ENCODE measurements at places on chromosomes 13 and 19. TPM values are rescaled to one million over a fixed set of nuclear protein-coding genes. Genes with fewer than 3 reads are reported as not detected.

DNA sequence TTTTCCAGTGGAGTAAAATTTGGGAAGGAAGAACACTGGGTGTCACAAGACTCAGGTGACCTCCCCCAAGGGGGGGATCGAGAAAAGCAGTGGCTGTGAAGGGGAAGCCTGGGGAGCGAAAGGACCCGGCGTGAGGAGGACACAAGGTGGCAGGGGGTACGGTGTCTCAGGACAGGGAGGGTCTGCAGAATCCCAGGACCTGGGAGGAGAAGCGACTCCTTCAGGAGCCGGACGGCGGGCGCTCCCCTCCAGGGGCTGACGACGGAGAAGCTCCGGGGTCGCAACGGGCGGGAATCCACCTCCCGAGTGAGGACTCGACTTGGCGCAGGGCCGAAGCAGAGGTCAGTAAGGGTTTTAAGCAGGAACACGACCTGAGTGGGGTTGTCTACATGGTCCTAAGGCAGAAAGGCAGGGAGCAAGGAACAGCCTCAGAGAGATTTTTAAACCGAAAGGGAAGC is 529 bp downstream of the ZNF836 start:
- no peak for DNase-seq

GRCh38 chr19:46368116-46368515 is 21.2 kb downstream of the PPP5C start:
- DNase-seq = no peak

DNA sequence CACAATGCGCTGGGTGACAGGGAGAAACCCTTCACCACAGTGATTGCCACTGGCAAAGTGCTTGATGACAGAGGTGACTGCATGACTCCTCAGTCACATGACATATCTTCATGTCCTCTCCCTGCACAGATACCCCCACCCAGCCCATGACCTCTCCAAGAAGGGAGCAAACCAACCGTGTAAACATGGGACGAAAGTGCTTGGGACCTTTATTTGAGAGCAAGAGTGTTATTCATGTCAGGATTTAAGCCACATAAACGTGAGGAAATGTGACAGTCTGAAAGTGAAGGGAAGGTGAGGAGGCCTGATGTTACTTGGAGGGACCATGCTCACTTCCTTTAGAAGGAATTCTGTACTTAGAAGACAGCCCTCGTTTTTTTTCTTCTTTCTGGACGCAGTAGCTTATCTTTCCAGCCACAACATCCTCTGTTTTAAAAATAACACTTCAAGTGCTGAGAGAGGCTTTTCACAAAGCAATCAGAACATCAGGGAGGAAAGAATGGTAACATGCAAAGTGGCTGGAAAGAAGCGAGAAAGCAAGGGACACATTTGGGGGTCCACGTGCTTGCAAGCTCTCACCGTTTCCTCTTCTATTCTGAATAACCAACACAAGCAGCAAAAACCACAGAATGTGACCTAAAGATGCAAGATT is 35.6 kb downstream of the EPS15L1 start:
- DNase-seq = no peak

- no peak for DNase-seq
Measured at GRCh38 chr19:8639821-8640401, 9.5 kb downstream of the NFILZ start.

GRCh38 chr19:14004619-14005348 is 1.3 kb downstream of the RFX1 start:
- peak; percentile 19 for DNase-seq

DNA sequence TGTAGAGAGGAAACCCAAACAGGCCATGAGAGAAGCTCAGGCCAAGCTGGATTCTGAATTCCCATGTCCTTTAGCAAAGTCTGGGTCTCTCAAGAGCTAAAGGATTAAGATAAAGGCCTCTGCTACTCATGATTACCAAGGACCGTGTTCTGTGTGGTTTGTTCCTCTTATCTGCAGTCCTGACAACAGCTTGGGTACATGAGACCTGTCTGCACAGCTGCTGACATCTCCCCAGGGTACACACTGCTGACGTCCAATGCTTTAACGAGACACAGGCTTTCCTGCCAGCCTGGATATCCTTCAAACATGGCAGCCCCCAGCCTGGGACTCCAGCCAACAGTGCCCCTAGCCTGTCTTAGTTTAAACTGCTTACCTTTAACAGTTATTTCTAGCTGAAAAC is 211.0 kb downstream of the SLC7A1 start:
- no peak for DNase-seq

- peak; percentile 45 for DNase-seq
Measured at GRCh38 chr13:36475468-36475867, 43.2 kb downstream of the CCNA1 start.

- peak; percentile 64 for DNase-seq
Measured at GRCh38 chr13:41500511-41500910, 43.2 kb downstream of the RGCC start.

DNA sequence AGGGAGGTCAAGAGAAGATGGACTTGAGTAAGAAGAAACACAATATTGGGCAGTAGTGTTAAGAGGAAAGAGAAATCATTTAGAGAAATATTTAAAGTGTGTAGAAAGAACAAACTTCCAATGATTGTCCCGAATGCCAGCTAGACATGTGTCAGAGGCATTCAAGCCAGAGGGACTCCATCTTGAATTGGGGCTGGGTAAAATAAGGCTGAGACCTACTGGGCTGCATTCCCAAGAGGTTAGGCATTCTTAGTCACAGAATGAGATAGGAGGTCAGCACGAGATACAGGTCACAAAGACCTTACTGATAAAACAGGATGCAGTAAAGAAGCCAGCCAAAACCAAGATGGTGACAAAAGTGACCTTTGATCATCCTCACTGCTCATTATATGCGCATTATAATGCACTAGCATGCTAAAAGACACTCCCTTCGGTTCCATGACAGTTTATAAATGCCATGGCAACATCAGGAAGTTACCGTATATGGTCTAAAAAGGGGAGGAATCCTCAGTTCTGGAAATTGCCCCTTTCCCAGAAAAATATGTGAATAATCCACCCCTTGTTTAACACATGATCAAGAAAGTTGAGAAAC is 127.0 kb upstream of the IPO5 start:
- no peak for DNase-seq

DNA sequence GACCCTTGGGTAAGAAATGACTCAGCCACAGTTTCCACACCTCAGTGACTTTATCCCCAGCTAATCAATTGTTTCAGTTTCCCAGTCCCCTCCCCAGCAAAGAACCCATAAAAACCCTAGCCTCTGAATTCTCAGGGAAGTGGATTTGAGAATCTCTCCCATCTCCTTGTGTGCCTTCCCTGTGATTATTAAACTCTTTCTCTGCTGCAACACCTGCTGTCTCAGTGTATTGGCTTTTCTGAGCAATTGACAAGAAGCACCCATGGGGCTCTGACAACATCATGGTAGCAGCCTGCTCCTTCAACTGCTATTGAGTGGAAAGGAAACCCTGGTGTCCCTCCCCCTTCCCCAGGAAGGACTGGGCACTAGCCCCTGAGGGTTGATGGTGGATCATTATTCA is 73.7 kb downstream of the UQCRFS1 start:
- no peak for DNase-seq

DNA sequence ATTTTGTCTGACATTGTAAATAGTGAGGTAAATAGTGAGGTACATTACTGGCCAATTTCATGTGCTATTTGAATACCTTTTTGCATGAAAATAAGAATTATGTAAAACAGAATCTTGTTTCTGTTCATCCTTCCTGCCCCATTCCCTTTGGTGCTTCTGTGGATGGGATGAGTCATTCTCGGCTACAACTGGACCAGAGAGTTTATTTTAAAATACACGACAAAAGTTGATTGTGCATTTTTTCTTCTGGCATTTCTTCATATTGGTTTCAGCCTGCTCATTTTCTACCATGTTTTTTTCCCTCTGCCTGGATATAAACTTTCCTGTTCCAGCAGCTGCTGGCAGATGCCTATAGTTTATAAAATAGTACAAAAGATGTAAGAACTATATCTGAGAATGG is 107.5 kb downstream of the CYSLTR2 start:
- DNase-seq = no peak

DNA sequence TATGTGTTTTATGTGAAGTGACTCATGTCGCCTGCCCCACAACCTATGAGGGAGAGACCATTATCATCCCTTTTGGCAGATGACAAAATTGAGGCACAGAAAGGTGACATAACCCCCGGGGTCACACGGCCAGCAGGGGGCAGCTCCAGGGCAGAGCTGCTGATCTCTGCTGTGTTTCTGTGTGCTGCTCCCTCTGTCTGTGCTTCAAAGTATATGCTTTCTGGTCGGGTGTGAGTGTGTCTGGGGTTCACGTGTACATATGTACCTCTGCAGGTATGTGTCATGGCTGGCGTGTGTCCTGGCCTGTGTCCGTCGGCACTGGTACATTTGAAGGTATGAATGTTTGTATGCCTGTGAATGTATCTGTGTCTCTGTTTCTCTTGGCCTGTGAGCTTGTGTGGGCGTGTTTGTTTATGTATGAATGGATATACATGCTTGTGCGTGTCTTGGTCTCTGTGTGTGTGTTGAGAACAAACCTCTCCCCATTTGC is 7.1 kb downstream of the LIPE start:
- DNase-seq = peak; percentile 87

- DNase-seq = no peak
Measured at GRCh38 chr19:22427547-22427946, 5.4 kb upstream of the ZNF98 start.

GRCh38 chr13:42028113-42028799 is 20.2 kb upstream of the DGKH start:
- no peak for DNase-seq

DNA sequence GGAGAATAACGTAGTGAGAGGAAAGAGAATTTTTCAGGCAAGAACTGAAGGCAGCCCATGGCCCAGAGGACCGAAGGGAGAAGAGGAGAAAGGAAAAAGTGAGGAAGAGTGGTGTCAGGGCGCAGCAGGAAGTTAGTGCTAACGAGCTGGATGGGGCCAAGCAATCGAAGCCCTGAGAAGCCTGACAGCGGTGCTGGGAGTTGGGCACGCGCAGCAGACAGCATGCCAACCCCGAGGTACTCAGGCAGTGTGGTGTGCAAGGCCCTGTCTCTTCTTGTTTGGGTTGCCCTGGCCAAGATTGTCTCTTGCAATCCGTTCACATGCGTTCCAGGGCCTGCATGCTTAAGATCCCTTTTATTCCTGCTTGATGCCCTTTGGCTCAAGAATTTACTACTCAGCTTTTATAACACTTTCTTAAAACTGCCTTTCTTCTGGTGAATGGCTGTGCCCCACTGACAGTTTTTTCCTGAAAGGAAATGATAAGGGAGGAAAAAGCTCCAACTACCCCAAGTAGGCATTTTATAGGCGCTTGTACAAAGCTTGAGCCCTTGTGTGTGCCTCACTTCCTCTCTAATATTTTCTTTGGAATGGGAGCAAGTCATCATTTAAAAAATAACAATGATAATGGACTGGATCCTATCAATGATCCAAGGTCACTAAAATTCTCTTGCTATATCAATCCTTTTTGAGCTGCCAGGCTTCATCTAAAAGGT is 115.4 kb downstream of the FLT1 start:
- DNase-seq = no peak

DNA sequence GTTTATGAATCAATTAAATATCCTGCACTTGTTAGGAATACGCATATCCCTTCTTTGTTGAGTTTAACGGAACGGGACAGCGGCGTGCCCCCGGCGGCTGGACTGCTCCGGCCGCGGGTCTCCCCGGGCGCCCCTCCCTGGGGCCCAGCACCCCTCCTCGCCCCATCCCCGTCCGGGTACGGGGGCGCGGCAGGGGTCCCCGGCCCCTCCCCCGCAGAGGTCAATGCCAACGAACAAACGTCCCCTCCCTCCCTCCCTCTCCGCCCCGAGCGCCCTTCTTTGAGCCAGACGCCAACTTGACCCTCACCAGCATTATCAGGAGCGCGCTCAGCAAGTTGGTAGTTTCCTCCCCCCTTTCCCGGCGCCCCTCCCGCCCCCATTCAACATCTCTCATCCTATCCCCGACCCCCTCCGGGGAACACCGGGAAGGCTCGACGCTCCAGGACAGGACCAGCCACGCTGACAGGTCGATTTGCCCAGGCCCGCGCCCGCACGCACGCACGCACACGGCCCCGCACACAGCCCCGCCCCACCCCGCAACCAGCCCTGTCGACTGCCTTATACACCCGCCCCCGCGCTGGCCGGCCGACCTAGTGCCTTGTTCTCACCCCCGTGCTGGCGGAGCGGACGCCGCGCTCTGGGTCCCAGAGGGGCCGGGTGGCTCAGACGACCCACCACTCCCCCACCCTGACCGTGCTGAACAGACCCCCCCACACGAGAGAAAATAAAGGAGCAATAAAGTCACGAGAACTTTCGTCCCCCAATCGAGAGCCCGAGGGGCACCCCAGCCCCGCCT is 5.0 kb downstream of the LYL1 start:
- DNase-seq = no peak

DNA sequence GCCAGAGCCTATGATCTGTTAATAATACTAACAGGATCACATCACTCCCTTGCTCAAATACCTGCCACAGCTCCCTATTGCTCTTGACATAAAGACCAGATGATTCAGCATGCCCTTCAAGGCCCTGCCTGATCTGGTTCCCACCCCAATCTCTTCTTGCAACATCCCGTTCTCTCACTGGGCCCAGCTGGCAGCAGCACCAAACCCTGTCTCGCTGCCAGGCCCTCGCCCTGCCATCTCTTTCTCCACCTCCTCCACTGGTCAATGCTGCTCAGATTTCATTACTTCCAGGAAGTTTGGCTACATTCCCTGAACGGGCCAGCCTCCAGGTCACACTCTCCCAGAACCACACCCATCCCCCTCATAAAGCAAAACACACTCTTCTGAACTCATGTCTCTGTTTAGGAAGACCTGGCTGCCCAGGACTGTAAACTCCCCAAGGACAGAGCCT is 8.6 kb upstream of the BCAT2 start:
- peak; percentile 78 for DNase-seq

DNA sequence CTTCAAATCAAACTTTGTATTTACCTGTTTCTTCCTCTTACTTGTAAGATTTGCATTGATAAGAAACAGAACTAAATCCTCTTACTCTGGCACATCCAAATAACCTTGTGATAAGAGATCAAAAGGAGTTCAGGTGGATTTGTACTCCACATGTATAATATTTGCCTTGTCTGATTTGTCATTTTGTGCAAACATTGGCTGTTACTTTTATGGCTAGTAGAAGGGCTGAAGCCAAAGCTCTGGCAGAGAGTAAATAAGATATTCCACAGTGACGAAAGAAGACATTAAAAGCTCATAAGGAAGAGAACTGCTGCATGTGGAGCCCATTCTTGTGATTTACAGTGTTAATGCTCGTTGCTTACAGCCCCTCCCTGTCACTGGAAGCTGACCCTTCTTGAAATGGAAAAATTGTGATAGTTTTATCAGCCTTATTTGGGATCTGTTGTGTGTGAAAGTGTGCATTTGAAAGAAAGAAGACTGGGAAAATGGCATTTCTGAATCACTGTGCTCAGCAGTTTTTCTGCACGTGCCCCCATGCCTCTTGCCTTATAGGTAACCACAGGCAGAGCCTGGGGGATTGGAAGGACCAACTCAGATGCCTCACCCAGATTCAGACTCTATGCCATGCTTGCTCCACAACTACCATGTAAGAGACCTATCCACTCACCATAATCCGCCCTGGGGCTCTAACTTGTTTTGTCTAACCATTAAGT is 68.2 kb downstream of the OXGR1 start:
- no peak for DNase-seq

- no peak for DNase-seq
Measured at GRCh38 chr19:50492303-50493052, 15.8 kb upstream of the GARIN5A start.

PLIN4 gene
- polyA plus RNA-seq = 2.7 TPM

NBEA gene
- polyA plus RNA-seq = 0.16 TPM

N4BP2L1 gene
- 0.25 TPM for polyA plus RNA-seq

ERICH4 gene
- polyA plus RNA-seq = not detected

SCEL gene
- polyA plus RNA-seq = 1.3 TPM

DLEU7 gene
- polyA plus RNA-seq = not detected

POU2F2 gene
- 1.3 TPM for polyA plus RNA-seq

LILRB3 gene
- polyA plus RNA-seq = not detected

GAS6 gene
- polyA plus RNA-seq = 196 TPM

TMPRSS9 gene
- polyA plus RNA-seq = not detected

WDR88 gene
- polyA plus RNA-seq = not detected
